ENCODE measurements at places on chromosomes 7 and 10.

GRCh38 chr10:102546606-102547320 lies 43.0 kb downstream of the SUFU start:
- no peak for DNase-seq

DNA sequence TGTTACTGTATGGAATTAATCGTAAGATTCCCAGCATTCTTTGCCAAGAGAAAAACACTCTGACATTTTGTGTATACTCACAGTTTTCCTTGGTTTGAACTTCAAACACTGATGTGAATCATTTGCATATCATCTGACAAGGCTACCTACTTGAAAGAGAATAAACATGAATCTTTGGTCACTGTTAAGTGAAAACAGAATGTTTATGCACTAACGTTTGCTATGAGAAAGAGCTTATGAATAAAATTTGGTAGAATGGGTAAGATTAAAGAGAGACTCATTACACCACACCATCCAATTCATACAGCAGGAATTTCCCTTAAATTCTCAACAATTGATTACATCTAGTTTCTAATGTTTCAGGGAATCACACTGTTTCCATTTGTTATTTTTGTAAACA lies 46.6 kb downstream of the MACC1 start:
- no peak for DNase-seq

- no peak for DNase-seq
Measured at GRCh38 chr10:5589011-5589660, 64.4 kb downstream of the CALML3 start.

DNA sequence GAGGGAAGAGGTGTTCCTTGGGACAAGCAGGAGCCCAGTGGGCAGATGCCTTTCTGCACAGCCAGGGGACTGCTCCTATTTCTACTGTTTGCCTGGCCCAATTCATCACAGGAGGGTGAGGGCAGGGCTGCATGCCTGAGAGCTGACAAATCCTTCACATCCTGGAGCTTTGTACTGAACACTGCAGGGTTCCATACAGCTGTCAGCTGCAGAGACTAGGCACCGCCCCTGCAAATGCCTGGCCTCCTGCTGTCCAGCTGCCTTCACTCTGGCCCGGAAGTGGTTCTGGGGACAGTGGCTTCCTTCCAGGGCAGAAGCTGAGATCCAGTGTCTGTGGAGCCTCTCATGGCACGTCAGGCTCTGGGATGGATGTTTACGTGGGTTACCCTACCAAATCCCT lies 470.7 kb downstream of the DNAJB6 start:
- no peak for DNase-seq

GRCh38 chr7:73865738-73866445 lies 4.9 kb downstream of the TMEM270 start:
- DNase-seq = no peak

DNA sequence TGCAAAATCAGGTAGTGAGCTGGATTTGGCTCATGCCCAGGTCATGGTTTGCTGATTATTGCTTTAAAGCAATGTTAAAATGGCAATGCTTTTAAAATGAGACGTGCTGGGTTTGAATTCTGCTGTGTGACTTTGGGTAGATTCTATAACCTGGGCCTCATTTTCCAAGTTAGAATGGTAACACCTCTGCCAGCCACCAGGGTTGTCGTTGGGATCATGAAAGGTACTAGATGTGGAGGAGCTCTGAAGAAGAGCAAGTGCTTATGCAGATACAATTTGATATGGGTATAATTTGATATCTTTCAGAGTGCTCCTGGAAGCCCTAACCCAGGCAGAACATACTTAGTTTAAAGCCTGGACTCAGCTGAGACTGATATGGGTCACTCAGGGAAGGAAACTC lies 60.0 kb downstream of the EVX1 start:
- no peak for DNase-seq

GRCh38 chr7:68892236-68892635 lies 706.0 kb upstream of the AUTS2 start:
- no peak for DNase-seq

GRCh38 chr10:34689053-34689452 lies 126.0 kb downstream of the PARD3 start:
- DNase-seq = no peak

- no peak for DNase-seq
Measured at GRCh38 chr10:101225846-101226421, 3.3 kb downstream of the LBX1 start.

DNA sequence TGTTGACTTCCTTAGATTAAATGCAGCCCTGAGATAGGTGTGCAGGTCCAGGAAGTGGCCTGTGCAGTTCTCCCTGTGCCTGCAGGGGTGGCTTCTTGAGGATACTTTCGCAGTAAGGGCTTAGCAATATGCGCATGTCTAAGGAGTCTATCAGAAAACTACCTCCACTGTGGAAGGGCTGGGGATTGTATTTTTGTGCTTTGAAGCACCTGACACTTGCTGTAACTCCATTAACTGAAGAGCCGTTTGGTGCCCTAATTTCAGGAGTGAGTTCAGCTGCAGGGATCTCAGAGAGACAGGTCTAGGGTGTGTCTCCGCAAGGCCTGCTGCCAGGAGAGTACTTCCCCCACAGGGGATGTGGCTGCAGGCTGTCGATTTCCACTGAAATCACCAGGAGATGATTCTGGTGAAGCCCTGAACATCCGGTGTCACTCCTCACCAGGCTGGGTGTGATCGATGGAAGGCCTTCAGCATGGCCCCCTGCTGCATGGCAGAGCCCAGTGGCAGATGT lies 35.5 kb downstream of the IKZF1 start:
- no peak for DNase-seq

GRCh38 chr10:110410329-110411046 lies 87.2 kb upstream of the DUSP5 start:
- no peak for DNase-seq

GRCh38 chr10:114073395-114074186 lies 29.9 kb downstream of the ADRB1 start:
- DNase-seq = no peak

DNA sequence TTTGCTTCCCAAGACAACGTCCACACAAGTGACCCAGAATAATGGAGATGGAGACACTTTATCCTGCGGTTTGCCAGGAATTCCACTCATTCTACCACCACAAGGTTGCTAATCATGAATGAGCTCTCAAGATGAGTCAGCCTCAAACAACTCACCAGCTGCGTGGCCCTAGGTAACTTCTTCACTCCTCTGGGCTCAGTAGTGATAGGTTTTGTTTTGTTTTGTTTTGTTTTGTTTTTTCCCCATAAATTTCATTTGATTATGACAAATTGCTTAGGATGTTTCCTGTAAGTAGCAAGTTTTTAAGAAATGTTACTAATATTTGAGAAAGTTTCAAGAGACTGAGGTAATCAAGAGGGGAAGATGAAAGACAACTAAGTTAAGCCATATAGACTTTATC lies 286.8 kb downstream of the PARD3 start:
- no peak for DNase-seq

DNA sequence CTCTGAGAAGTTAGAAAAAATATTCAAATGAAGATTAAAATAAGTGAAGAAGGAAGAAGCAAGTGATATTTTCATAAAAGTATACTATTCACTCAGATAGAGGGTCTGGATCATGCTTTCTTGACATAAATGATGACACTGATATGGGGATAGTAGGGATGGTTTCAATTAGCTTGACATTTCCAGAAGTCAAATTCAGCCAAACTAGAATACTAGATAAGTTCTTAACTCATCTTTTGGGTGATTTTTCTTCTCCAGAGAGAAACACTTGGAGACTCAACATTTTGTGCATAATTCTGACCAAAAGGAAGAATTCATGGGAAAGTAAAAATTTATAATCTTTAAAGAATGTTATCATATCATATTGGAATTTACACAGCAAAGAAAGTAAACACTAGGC lies 152.0 kb upstream of the LRGUK start:
- DNase-seq = no peak

DNA sequence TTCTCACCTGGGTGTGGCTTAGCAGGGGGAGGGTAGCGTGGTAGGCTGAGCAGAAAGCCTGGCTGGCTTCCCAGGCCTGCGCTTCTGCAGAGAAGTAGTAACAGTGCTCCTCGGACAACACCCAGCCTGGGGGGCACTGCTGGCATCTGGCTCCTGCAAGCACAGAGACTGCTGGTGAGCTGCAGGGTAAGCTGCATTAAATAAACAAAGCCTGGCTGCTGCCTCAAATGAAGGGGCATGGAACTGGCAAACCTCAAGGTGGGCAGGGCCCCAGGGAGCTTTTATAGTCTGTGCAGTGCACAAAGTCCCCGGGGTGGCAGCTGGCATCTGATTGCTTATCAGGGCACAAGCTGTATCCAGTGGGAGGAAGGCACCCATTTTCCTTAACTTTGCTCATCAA lies 3.9 kb downstream of the KLRG2 start:
- no peak for DNase-seq

- no peak for DNase-seq
Measured at GRCh38 chr10:69500864-69501468, 49.7 kb downstream of the TSPAN15 start.

GRCh38 chr7:47540387-47541350 lies 41.2 kb downstream of the TNS3 start:
- DNase-seq = no peak

DNA sequence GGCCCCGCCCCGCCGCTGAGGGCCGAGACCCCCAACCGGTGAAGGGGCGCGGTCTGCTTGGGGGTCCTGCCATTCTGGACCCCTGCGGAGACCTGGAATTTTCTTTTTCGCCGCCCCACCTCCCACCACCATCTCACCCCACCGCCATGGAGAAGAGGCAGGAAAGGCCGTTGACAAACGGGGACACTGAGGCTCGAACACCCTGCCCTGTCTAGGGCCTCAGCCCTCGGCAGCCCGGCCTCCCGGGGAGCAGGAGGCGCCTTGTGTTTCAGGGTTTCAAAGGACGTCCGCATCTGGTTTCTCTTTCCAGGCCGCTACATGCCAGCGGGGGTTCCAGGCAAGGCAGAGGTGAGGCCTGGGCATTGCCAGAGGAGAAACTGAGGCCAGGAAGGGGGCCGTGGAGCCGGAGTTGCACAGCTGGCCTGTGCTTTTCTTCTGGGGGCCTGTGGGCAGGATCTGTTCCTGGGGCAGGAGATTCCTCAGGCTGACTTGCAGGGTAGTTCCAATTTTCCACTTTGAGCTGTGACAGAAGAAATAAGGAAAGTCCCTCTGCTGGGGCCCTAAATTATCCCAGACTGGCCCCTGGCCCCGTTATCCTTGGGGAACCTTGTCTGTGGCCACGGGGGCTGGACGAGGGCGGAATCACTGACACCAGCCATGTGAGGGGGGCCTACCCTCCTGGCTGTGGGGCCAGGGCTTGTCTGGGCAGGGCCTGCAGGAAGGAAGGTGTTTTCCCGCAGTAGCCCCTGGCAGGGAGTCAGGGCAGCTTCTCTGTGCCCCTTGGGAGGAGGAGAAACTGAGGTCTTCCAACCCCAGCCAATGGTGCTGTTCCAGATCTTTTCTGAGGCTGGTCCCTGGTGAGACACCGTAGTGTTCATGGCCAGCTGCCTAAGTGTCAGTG lies 900 bp upstream of the MICALL2 start:
- no peak for DNase-seq

DNA sequence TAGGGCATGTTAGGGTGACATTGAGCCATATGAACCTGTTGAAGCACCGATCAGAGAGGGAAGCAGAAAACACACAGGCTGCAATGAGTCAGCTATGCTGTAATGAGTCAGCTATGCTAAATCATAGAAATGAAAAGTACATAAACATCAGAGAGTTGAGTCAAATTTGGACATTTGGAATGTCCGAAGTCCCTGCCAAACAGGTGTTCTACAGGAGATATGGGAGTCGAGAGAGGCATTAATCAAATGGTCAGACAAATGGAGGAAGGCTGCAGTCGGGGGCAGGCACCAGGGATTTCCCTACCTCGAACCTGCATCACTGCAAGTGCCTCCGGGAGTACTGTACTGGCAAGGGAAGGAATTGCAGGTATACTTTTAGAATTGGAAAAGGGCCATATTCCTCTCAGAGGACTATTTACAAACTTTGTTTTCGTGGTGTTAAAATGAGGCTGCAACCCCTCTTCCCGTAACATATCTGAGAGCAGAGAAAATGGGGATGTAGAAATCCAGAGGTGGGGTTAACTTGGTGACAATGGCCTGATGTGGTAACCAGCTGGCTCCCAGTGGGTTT lies 8.8 kb upstream of the ZC3HAV1 start:
- DNase-seq = no peak

- DNase-seq = no peak
Measured at GRCh38 chr10:128482052-128482451, 355.8 kb upstream of the MKI67 start.

DNA sequence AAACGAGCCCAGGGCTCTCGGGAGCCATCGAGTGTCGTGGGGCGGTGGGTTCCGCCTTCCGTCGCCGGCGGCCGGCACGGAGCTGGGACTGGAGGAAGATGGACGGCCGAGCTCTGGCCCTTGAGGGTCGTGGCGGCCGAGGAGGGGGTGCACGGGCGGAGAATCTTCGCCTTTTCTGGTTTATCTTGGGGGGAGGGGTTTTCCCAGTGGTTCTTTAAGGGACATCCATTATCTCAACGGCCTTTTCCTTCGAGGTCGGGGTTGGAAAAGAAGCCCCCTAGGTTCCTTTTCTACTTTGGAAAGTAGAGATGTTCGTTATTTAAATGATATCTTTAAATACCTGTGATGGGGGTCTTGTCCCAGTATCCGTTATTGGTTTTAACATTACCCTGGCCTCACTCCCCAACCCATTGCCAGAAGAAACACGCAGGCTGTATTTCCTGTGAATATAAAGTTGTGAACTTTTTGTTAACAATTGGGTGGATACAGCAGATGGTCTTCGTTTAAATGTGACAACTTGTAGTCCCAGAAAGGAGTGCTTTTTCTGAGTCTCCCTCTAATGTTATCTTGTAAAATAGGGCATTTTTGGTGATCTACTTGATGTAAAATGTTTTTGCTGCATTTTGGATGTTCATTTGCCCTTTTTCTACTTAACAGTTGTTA lies 765 bp downstream of the CCAR1 start:
- no peak for DNase-seq

DNA sequence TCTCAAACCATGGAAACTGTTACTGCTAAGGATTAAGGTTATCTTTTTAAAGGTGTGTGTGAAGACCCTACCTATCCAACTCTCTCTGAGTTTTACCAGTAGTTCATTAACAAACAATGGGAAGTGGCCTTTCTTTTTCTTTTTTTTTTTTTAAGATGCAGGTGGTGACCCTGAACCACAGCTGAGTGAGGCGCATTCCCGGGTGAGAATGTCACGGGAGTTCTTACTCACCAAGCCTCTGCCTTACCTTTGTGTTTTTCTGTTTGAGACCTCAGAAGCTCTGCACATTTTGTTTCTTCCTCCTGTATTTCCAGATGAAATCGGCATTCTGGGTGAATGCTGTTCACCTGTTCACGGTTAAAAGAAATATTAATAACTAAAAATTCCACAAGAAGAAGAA lies 2.5 kb downstream of the VIPR2 start:
- DNase-seq = no peak

DNA sequence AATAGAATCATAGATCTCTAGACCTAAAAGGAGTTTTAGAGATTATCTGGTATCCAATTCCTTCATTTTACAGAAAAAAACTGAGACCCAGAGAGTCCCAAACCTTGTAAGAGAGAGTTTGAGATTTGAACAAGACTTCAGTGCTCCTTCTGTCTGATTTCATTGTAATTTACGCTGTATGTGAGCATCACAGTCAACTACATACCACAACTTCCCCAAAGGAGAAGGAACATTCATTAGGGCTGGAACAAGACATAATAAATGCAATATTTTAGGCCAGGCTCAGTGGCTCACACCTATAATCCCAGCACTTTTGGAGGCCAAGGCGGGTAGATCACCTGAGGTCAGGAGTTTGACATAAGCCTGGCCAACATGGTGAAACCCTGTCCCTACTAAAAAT lies 17.3 kb upstream of the PRKAR2B start:
- no peak for DNase-seq
